ENCODE measurements at places on chromosomes 7 and 10.

- no peak for DNase-seq
These were observed 210.9 kb downstream of the CREB5 start for GRCh38 chr7:28623105-28623730.

DNA sequence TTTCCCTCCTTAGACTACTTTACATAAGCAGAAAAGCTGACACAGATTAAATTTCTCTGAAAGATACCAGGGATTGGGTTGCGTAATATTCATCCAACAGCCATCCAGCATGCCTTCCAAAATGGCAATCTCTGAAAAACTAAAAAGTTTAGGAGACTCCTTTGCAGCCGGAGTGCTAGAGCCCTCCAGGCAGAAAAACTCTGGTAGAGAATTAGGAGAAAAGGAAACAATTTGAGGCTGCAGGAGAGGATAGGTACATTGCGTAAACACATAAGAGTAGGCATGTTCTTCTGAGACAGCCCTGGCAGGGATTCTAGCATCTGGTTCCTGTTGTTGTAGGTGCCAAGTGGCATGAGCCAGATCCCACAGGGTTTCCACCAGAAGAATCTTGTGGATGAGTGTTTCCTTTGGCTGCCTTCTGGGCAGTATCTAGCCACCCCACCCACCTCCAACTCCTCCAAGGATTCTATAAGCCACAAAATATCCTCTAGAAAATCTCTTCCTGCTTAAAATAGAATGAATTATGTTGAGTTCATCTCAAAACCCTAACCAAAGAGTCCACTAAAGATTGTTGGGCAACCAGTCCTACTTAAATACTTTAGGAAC, 402.4 kb downstream of the HGF start:
- DNase-seq, result no peak

GRCh38 chr7:72258074-72258473, 154.1 kb downstream of the CALN1 start:
- no peak for DNase-seq

GRCh38 chr10:35834877-35835494, 192.9 kb upstream of the FZD8 start:
- no peak for DNase-seq

DNA sequence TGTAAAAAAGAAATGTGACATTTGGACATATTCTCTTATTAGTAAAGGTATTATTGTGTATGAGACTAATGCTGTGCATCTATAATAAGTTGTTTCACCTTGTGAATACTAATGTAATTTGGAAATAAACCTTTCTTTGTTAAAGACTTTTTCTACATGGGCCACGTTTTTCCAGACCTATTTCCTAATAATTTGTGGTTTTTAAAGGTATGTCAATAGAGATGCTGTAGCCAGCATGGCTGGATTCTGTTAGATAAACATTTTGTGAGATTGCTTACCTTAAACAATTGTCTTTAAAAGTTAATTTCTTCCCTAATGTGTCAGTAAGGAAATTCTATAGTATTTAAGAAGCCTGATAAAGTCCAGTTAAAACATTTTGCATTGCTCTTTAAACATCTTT, 56.0 kb downstream of the KAT6B start:
- no peak for DNase-seq
